ENCODE measurements at places on chromosomes 6 and 20. TPM values are rescaled to one million over a fixed set of nuclear protein-coding genes. Genes with fewer than 3 reads are reported as not detected.

DLL1 gene
- total RNA-seq = not detected

EPB41L1 gene
- total RNA-seq = 0.41 TPM

PNRC1 gene
- 66.0 TPM for total RNA-seq

RIPPLY2 gene
- total RNA-seq = not detected

VPS16 gene
- total RNA-seq = 50.1 TPM

THEMIS gene
- total RNA-seq = 10.2 TPM

PRDM13 gene
- total RNA-seq = not detected

NEURL2 gene
- 3.3 TPM for total RNA-seq

CCN6 gene
- total RNA-seq = not detected

PRKN gene
- 0.51 TPM for total RNA-seq

CARMIL1 gene
- total RNA-seq = 1.9 TPM

TSPO2 gene
- total RNA-seq = not detected

PLN gene
- not detected for total RNA-seq

PTCHD4 gene
- not detected for total RNA-seq

SLC4A11 gene
- total RNA-seq = 1.6 TPM

SLC2A10 gene
- not detected for total RNA-seq

MYCT1 gene
- not detected for total RNA-seq

PSORS1C1 gene
- total RNA-seq = not detected
